ENCODE measurements at places on chromosomes 11 and 22. TPM values are rescaled to one million over a fixed set of nuclear protein-coding genes. Genes with fewer than 3 reads are reported as not detected.

Gene DDX25
- 7.5 TPM for total RNA-seq

Gene ANGPTL5
- not detected for total RNA-seq

Gene NPAS4
- not detected for total RNA-seq

- H3K4me1 ChIP-seq = peaks cover 11% of the 10 kb centered on the region
- no peak overlapping the region for H3K4me3 ChIP-seq
- no peak for DNase-seq
- H3K27ac ChIP-seq = no peak overlapping the region
- peaks cover 8% of the 10 kb centered on the region for H3K27me3 ChIP-seq
These were observed 169.7 kb downstream of the CEP164 start for GRCh38 chr11:117497206-117497951.

DNA sequence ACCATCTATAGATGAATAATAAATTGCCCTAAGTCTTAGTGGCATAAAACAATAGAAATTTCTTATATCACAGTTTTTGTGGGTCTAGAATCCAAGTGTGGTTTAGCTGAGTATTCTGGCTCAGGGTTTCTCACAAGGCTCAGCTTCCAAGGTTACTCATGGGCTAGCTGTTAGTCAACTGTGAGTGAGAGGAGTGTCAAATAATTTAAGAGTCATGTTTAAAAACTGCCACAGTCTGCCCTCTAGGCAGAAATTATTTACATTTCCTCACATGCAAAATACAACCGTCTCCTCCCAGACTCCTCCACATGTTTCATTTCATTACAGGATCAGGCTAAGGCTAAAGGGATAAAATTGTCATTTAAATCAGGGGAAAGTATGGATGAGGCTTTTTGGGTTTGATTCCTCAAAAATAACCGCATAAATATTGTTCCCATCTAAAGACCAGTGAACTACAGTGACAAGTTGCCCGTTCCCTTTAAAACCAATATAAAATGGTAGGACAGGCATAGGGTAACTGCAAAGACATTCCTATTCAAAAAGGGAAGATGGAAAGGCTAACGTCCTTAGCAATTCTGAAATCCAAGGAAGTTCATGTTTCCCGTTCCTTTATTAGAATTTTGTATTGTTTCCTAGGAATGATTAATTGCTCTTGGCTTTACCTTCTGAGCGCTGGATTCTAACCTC lies 324.3 kb downstream of the DYNC2H1 start:
- H3K27ac ChIP-seq = no peak overlapping the region
- no peaks in the 10 kb centered on the region for H3K27me3 ChIP-seq
- no peak overlapping the region for H3K4me3 ChIP-seq
- peaks cover 12% of the 10 kb centered on the region for H3K4me1 ChIP-seq
- no peak for DNase-seq
- no peaks in the 10 kb centered on the region for H3K36me3 ChIP-seq

DNA sequence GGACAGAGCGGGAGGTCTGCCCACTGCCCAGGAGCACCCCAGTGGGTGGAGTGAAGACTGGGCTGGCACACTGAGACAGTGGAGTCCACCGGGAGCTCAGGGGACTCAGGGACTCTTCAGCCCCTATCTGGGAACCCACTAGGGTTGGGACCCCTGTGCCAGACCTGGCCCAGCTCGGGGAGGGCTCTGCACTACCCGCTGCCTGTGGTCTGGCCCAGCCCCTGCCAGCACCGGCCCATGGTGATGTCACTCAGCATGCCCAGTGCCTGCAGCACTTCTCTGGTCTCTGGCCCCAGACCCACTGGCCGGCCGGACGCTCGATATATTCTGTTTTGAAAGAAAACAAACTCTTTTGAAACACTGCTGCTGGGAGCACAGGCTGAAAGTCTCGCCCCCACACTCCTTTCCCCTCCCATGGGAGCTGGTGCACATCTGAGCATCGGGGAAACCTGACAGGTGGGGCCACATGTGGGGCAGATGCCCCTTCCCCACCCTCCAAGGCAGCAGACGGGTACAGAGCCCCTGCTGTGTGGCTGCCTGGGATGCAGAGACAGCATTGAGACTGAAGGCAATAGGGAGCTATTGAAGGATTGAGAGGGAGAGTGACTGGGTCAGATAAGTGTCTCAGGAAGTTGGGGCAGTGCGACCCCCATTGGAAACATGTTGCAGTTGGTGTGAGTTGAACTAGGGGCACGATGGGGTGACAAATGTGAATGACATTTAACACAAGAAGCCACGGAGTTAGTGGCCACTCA lies 62.9 kb downstream of the MYEOV start:
- DNase-seq = no peak
- H3K27me3 ChIP-seq = peaks cover 2% of the 10 kb centered on the region
- no peaks in the 10 kb centered on the region for H3K36me3 ChIP-seq
- H3K27ac ChIP-seq = no peak overlapping the region
- H3K4me1 ChIP-seq = no peaks in the 10 kb centered on the region
- no peak overlapping the region for H3K4me3 ChIP-seq

- no peak overlapping the region for H3K27ac ChIP-seq
- DNase-seq = no peak
- peaks cover 4% of the 10 kb centered on the region for H3K27me3 ChIP-seq
- no peaks in the 10 kb centered on the region for H3K36me3 ChIP-seq
These were observed 103.3 kb upstream of the B3GAT1 start for GRCh38 chr11:134515081-134515960.

GRCh38 chr11:17208257-17208999 lies 642 bp upstream of the PIK3C2A start:
- peaks cover 11% of the 10 kb centered on the region for H3K27me3 ChIP-seq
- peak; percentile 63 for DNase-seq
- peak overlapping the region; percentile 93 for H3K27ac ChIP-seq
- H3K36me3 ChIP-seq = peaks cover 10% of the 10 kb centered on the region
- peak overlapping the region; percentile 98 for H3K4me3 ChIP-seq
- peaks cover 34% of the 10 kb centered on the region for H3K4me1 ChIP-seq

GRCh38 chr11:3616721-3617460 lies 24.9 kb downstream of the ART5 start:
- no peak overlapping the region for H3K27ac ChIP-seq
- H3K36me3 ChIP-seq = no peaks in the 10 kb centered on the region

Data from endothelial cell (in vitro differentiated cells).